Tongue (tissue), 3 donors: ENCODE measurements at places on chromosomes 12 and 14.

GRCh38 chr14:101817501-101818001 is 56.0 kb downstream of the PPP2R5C start:
- DNase-seq, result no peak

GRCh38 chr12:120999191-121000120 is 16.8 kb downstream of the C12orf43 start:
- DNase-seq, result peak; percentile 14

GRCh38 chr14:29885988-29886387 is 41.7 kb downstream of the PRKD1 start:
- DNase-seq, result no peak

DNA sequence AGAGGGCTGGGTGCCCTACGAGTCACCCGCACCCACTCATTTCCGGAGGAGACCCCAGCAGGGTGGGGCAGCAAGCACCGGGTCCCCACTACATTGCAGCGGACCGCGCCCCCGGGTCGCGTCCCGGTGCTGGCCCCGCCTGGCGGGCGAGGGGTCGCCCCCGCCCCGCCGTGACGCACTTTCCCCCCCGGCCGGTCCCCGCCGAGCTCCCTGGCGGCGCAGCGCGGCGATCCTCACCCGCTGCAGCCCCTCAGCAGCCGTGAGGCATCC is 106.1 kb downstream of the PRICKLE1 start:
- DNase-seq, result peak; percentile 69

DNA sequence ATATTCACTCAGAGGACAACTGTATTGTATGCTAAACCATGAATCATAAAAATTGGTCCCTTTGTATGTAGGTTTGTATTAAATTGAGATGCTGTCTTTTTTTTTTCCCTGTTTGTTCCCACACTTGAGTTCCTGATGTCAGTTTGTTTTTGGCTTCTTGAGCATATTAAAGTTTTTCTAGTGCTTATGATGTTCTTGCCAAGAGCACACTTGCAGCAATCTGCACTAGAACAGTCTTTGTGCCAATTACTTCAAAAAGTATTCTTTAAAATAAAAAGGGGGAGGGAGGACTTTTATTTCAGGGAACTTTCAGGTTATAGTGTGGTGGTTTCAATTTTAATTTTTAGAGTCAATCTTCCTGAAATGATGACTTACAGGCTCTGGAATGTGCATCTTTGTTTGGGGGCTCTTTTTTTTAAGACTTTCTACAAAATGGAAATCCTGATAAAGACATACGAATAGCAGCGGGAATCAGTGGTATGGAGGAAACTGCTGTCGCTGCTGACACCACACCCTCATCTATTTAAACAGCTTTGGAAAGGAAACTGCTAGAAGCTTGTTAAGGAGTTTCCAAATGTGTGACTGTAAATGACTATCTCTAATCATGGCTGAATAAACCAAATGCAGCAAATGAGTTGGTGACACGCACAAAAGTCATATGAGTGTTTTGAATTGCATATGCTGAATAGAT is 188.6 kb downstream of the EGLN3 start:
- DNase-seq, result peak; percentile 25

- DNase-seq, result no peak
These were observed 265.9 kb upstream of the PRICKLE1 start for GRCh38 chr12:42855362-42855950.

- DNase-seq, result no peak
These were observed 751.1 kb downstream of the TMEM121 start for GRCh38 chr14:106277503-106277902.

- DNase-seq, result no peak
These were observed 55.1 kb upstream of the FRMD6 start for GRCh38 chr14:51596488-51597117.

- DNase-seq, result no peak
These were observed 68.2 kb downstream of the PLEKHG7 start for GRCh38 chr12:92771001-92771400.

GRCh38 chr12:40254455-40255085 is 29.8 kb downstream of the LRRK2 start:
- no peak for DNase-seq

GRCh38 chr14:68796418-68797101 is 3.7 kb upstream of the ZFP36L1 start:
- no peak for DNase-seq

GRCh38 chr14:62056789-62057188 is 294.6 kb downstream of the SNAPC1 start:
- DNase-seq, result no peak

GRCh38 chr12:104462325-104462724 is 5.6 kb downstream of the CHST11 start:
- no peak for DNase-seq

- no peak for DNase-seq
These were observed 88.9 kb downstream of the ACSS3 start for GRCh38 chr12:81166790-81167189.

GRCh38 chr12:126770188-126770587 is 1496.8 kb upstream of the TMEM132C start:
- DNase-seq, result no peak

DNA sequence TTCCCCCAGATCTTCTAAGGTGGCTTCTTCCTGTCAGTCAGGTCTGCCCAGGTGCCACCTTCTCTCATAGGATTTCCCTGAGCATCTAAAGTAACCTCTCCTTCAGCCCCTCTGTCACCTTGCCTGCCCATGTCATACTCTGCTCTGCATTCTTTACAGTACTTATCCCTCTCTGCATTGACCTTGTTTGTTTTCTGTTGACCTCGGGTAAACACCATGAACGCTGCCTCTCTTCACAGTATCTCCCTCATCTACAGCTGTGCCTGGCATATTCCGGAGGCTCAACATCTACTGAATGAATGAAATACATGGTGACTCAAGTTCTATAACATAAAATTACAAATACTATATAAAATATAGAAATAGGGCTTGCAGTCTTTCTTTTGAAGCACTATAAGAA is 10.1 kb upstream of the PPM1A start:
- no peak for DNase-seq

DNA sequence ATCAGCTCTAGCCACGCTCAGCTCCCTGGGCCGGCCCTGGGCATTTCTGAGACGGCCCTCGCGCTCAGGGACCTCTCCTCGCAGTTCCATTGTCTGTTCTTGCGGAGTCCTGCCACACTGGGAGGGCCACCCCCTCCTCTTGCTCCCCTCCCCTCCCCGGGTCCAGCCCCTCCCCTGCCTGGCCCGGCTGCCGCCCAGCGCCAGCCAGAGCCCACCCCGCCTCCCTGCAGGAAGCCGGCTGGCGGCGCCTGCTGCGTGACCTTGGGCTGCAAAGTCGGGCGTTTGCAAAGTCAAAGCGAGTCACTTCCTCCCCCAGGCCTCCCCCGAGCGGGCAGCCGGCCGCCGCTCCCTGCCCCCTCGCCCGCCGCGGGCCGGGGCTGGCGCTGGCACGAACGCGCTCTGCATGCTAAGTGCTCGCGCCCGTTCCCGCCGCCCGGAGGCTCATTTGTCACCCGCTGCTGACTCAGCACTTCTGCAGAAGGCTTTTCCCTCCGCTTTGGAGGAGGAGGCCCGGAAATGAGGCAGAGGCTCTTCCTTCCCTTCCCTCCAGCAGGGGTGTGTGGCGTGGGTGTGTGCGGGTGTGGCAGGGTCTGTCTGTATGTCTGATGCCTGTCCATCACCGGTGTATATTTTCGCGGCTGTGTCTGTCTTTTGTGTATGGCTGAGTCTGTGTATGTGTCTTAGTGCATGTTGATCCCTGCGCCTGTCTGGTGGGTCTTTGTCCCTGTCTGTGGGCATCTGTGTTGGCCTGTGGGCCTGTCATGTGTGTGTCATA is 72.0 kb downstream of the IRF2BPL start:
- DNase-seq, result peak; percentile 96

DNA sequence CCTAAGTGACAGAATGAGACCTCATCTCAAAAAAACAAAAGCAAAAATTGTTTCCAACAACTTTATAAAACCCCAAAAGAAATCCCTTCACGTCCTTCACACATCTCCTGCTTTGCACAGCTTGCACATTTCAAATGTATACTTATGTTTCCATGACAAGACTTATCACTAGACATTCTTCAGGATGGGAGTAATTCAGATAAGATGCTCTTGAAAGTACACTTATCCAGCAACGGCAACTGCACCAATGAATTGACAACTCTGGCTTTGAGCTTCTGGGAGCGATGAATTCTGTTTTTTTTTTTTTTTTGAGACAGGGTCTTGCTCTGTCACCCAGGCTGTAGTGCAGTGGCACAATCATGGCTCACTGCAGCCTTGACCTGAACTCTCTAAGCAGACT is 30.8 kb upstream of the AKAP5 start:
- DNase-seq, result no peak

DNA sequence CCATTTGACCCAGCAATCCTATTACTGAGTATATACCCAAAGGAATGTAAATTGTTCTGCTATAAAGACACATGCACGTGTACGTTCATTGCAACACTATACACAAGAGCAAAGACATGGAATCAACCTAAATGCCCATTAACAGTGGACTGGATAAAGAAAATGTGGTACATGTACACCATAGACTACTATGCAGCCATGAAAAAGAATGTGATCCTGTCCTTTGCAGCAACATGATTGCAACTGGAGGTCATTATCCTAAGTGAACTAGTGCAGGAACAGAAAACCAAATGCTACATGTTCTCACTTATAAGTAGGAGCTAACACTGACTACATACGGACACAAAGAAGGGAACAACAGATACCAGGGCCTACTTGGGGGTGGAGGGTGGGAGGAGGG is 45.7 kb upstream of the VRK1 start:
- DNase-seq, result no peak

GRCh38 chr12:103207936-103208335 is 250.5 kb downstream of the ASCL1 start:
- no peak for DNase-seq

- DNase-seq, result peak; percentile 63
These were observed 226.3 kb upstream of the NOS1 start for GRCh38 chr12:117587631-117588287.

DNA sequence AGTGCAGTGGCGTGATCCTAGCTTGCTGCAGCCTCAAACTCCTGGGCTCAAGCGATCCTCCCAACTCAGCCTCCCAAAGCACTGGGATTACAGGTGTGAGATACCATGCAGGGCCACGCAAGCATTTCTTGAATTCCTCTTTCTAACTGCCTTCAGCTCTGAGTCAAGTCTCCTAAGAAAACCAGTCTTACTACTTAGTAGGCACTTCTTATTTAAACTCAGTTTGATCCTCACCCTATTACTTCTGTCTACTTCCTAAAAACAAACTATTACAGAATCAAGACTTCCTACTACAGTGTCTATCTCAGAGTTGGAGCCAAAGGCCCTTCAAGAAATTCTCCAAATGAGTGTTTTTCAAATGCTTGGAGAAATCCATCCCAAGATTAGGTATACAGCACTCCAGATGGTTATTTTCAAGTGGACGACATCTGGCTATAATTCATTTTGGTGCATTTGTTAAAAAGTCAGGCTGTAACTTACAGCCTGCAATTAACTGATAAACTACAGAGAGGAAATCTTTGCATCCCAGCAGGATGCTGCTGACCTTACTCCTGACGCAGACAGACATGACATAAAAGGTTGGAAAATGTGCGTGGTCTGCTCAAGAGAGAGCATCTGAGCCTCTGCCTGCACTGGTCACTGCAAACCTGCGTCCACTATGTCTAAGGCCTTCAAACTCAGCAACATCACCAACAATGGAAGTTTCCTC is 34.7 kb downstream of the SSH1 start:
- no peak for DNase-seq

GRCh38 chr14:21991130-21991529 is 317.5 kb upstream of the OR4E1 start:
- no peak for DNase-seq

GRCh38 chr14:86802726-86803125 is 1190.3 kb downstream of the GALC start:
- no peak for DNase-seq

DNA sequence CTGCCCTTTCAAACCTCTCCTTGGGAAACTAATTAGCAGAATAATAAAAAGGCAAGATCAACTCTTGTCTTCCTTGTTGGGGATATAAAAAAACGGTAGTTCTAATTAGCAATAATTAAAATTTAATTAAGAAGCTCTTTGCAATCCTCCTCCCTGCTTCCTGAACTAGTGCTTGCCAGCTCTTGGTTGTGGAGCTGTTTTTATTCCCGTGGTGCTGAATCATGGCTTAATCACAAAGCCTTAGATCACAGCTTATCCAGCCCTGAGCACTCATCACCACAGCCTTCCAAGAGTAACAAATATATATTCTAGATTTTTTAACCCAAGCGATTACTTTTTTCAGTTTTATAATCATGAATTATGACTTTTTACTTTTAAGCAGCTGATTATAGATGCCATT is 63.2 kb upstream of the INSM2 start:
- DNase-seq, result peak; percentile 4

DNA sequence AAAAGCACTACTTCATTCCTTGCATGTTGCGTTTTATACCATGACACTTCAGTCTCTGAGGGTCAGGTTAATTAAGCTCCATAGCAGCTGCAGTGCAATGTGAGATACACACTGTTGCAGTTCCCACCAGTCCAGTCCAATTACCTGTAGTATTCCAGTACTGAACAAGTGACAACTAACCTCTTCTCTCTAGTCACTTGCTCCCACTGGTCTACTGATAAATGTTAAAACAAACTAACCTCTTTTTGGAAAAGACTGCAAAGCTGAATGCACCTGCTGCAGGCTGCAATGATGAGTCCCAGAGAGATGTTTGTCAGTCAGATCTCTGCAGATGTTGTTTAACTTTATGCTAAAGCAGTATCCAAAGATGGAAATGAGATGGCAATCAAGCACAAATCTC is 7.9 kb downstream of the NOVA1 start:
- no peak for DNase-seq

GRCh38 chr12:45234139-45234865 is 18.4 kb downstream of the ANO6 start:
- DNase-seq, result peak; percentile 85

- DNase-seq, result no peak
These were observed 34.2 kb upstream of the YARS2 start for GRCh38 chr12:32789916-32790315.

- DNase-seq, result peak; percentile 29
These were observed 22.6 kb downstream of the WSCD2 start for GRCh38 chr12:108151533-108152169.

DNA sequence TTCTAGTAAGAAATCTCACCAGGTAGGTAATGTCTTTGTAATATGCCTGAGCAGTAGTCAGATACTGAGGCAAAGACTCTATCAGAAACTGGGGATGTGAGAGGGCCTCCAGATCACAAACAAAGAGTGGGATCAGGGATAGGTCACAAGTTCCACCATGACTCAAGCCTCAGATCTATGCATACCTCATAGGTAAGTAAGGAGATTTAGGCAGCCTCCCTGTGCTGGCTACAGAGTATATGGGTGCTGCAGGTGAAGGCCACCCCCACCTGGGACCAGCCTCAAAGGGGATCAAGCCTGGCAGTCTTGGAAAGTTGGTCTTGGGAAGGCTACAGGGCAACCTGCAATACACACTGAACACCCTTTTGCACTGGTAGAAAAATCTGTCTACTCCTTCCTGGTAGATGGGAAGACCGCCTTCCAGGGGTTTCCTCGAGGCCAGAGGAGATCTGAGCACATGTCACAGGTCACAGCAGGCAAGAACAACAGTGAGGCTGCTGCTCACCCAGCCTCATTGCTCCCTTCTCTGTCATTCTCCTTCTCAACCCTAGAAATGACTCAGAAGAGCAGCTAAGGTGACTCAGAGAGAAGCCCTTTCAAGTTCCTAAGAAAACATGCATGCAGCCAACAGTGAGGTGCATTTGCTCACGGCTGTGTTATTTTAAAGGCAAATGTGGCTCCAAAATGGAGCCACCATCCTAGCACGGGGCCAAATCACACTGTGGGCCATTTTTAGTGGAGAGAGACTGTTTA is 143.4 kb upstream of the CDKN3 start:
- DNase-seq, result no peak

GRCh38 chr12:26741584-26742227 is 91.3 kb downstream of the ITPR2 start:
- DNase-seq, result no peak

- peak; percentile 51 for DNase-seq
These were observed 139.1 kb downstream of the MED13L start for GRCh38 chr12:116138364-116138763.
